ENCODE measurements at places on chromosomes 7 and 10.

DNA sequence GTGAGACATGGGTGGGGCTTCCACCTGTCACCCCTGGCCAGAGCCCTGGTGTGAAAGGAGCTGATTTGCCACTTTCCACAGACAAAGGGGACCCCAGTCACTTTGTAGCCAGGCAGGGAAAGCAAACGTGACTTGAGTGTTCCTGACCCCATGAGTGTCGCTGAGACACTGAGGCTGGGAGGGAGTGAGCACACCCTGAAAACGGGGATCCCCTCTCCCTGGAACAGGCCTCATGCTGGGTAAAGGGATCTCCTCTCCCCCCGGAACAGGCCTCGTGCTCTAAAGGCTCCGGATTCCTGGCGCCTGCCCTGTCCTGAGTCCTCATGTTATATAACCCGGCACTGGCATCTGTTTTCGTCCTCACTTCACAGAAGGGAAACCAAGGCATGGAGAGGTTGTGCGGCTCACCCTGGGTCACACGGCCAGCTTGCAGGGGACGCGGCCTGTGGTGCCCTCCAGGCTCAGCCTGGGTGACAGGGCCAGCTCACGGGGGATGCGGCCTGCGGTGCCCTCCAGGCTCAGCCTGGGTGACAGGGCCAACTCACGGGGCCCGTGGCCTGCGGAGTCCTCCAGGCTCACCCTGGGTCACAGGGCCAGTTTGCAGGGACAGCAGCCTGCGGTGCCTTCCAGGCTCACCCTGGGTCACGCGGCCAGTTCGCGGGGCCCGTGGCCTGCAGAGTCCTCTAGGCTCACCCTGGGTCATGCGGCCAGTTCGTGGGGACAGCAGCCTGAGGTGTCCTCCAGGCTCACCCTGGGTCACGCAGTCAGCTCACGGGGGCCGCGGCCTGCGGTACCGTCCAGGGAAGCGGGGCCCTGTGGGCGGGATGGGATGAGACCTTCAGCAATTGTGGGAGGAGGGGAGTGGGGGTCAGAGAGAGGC, 104.7 kb downstream of the PDGFA start:
- DNase-seq: no peak

DNA sequence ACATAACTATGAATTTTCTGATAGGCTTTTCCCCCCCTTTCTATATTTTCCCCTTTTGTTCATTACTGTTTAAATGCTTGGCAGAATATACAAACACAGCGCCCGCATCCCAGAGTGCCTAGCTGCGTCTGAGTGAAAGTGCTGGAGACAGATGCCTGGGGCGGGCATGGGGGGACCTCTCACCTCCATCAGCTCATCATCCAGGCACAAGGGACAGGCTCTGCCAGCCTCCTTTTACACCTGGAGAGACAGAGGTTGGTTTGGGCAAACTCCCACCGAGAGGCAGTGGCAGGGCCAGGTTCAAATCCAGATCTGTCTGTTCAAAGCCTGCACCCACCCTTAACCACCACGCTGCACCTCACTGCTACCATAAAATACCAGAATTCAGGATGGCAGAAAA, 104.5 kb downstream of the FAM53B start:
- no peak for DNase-seq

GRCh38 chr10:105656856-105657255, 1015.8 kb downstream of the SORCS3 start:
- no peak for DNase-seq

DNA sequence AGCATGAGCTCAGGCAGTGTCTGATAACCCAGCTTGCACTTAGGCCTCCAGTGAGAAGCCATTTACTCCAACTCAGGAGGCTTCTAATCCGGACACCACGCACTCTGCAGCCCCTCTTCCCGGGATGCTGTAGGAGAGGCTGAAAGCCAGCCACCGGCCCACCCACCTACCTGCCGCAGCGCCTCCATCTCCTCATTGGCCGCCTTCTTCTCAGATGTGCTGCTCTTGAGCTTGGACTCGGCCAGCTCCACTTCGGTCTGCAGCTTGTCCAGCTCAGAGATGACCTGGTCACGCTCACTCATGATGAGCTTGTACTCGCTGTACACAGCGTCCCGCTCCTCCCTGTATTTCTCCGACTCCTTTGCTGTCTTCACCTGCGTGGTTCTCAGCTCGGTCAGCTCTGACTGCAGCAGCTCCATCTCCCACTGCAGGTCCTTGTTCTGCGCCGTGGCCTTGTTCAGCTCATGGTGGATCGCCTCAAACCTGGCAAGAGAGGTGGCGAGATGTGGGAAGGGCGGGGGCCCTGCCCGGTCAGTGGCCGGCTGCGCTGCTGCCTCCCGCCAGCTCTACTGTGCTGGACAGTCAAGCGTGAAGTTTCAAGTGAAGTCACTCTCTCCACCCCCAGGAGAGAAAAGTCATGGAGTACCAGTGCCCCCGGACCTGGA, 84.7 kb downstream of the DLG5 start:
- DNase-seq: no peak

DNA sequence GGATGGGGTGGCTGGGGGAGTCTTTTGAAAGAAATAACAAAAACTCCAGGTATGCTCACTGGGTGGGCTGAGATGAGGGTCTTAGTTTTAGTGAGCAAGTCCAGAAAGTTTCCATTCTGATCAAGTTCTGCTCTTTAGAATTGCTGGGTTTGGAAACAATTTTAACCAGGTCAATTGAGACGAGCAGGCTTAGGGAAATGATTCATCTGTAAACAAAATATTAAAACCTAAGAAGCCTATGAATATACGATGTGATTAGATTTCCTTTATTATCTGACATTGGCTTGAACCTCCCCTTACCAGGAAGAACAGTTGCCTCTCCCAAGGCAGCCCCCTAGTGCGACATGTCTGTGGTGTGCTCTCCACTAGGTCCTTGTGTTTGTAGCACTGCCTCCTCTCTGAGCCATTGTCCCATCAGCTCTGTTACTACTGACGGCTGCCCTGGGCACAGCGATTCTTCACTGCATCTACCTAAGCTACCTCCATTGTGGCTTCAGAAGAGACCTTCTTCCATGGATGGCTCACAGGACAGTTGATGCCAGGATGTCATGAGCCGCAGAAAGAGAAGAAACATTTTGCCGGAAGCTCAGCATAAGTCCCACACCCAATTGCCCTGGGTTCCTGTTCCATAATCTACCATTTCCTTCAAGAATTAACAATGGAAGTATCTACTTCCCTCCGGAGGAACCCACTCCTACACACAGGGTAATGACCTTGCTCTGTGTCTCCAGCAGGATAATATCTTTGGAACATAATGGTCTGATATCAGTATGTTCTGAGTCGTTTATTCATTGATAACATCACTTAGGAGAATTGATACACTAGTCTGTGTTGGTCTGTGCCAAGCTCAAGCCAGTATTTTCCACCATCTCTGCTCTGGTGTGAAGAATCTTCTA, 95.1 kb upstream of the ITGB1 start:
- DNase-seq: no peak

DNA sequence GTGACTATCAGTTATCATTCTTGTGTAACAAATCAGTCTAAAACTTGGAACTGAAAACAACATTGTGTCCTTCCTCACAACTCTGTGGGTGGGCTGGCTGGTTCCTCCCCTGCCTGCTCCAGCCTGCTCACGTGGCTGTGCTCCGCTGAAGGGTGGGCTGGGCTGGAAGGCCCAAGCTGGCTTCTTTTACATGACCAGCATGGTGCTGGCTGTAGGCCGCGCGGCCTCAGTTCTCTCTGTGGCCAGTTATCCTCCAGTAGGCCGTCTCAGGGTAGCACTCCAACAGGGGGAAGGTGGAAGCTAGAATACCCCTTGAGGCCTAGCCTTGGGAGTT, 11.3 kb downstream of the ADAMTS14 start:
- DNase-seq: no peak

- DNase-seq: no peak
These were observed 86.4 kb upstream of the TRIL start for GRCh38 chr7:29044554-29044953.

DNA sequence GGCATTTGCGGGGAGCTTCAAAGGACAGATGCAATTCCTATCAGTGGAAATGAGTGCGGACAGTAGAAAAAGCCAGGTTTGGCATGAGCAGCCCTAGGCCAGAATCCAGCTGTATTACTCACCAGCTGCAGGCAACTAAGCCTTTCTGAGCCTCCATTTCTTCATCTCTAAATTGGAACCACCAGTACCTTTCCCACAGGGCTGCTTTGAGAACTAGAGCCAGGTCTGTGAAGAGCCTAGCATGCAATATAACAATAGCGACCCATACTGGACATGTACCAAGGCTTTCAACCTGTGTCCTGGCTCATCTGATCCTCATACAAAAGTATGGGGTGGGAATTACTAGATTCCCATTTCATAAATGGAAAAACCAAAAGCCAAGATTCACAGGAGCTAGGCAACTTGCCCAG, 101.0 kb downstream of the GSAP start:
- DNase-seq: peak; percentile 72

- no peak for DNase-seq
These were observed 425.7 kb upstream of the SEMA3D start for GRCh38 chr7:85612514-85612913.
